ENCODE measurements at places on chromosomes 4 and X. TPM values are rescaled to one million over a fixed set of nuclear protein-coding genes. Genes with fewer than 3 reads are reported as not detected.

- peak; percentile 62 for ATAC-seq
These were observed 8.1 kb upstream of the GPR119 start for GRCh38 chrX:130393451-130394074.

- ATAC-seq, result no peak
These were observed 140.3 kb upstream of the PGRMC2 start for GRCh38 chr4:128427832-128428366.

GRCh38 chr4:75429208-75429607, 85.0 kb downstream of the RCHY1 start:
- no peak for ATAC-seq

- no peak for ATAC-seq
These were observed 144.8 kb upstream of the SLIT2 start for GRCh38 chr4:20106921-20107320.

The USP27X gene
- total RNA-seq, result 1.0 TPM

The DCX gene
- total RNA-seq, result 284 TPM
